ENCODE measurements at places on chromosomes 2 and 18.

- no peak for DNase-seq
Measured at GRCh38 chr2:114919985-114920384, 477.5 kb downstream of the DPP10 start.

DNA sequence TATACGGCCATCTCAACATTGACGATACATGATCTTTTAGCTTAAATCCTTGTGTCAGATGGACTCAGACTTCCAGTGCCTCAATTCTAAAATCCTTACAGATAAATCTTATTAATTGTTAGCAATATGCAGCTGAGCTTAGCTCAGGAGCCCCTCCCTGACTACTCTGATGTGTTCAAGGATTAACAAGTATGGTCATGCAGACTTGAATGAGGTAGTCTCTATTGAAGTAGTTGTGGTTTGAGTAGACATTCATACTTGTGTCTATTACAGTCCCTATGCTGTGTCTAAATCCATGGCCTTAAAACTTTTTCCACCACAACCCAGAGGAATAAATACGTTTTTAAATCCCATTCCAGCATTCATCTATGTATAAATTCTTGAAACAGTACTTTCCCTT is 119.5 kb downstream of the NUP35 start:
- DNase-seq, result no peak

DNA sequence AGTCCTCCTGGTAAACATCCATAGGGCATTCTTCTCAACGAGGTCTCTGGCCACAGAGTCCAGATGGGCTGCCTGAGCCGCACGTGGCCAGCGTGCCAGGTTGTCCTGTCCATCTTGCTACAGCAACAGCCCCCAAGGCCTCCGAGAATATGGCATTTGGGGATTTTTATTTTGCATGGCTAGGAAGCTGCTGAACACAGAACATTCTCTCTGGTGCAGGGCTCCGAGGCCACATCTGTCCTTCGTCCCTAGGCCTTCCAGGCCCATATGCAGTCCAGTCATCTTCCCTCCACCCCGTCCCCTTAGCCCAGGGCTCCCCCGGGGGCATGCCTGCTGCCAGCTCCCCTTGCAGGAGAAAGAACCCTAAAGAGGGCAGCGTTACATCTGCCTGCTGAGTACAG is 2.3 kb downstream of the HDAC4 start:
- DNase-seq, result no peak

DNA sequence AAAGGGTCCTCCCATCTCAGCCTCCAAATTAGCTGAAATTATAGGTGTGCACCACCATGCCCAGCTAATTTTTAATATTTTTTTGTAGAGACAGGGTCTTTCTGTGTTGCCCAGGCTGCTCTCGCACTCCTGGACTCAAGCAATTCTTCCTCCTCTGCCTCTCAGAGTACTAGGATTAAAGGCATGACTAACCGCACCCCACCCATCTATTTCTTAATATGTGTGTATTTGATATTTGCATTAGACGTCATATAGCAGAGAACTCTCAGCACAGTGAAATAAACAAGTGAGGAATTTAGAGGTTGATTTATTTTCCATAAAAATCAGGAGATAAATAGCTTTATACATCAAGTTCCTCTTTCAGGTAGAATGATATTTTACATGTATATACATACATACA is 213.5 kb downstream of the FSIP2 start:
- DNase-seq, result no peak

GRCh38 chr18:3119401-3120341 is 100.1 kb downstream of the MYOM1 start:
- no peak for DNase-seq

GRCh38 chr2:105139556-105140239 is 101.8 kb downstream of the MRPS9 start:
- no peak for DNase-seq

GRCh38 chr2:38200598-38200997 is 124.6 kb upstream of the CYP1B1 start:
- DNase-seq, result no peak

- no peak for DNase-seq
Measured at GRCh38 chr2:40072442-40073232, 293.6 kb upstream of the THUMPD2 start.

- no peak for DNase-seq
Measured at GRCh38 chr2:128373451-128374000, 54.9 kb upstream of the HS6ST1 start.

DNA sequence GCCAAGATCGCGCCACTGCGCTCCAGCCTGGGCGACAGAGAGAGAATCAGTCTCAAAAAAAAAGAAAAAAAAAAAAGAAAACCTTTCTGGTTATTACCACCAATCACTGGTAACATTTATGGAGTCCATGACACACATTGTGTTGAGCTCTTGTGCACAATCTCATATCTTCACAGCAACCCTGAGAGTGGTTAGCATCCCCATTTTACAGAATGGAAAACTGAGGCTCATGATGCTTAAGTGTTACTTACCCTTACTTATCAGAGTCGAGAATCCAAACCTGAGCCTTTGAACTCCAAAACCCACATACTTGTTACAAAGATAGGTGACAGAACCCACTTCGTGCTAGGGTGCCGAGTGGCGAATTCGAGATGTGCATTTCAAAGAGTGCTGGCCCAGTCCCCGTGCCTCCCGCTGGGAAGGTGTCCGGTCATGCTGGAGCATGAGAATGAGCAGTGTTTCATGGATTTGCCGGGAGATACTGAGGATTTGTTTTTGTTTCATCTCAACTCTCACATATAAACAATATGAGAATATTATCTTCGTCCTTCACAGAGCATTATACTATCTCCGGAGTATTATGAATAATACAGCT is 50.9 kb downstream of the CYP27C1 start:
- peak; percentile 32 for DNase-seq

GRCh38 chr2:179524809-179525339 is 260.2 kb upstream of the SESTD1 start:
- DNase-seq, result no peak

- peak; percentile 53 for DNase-seq
Measured at GRCh38 chr2:229800997-229801754, 86.8 kb upstream of the DNER start.

DNA sequence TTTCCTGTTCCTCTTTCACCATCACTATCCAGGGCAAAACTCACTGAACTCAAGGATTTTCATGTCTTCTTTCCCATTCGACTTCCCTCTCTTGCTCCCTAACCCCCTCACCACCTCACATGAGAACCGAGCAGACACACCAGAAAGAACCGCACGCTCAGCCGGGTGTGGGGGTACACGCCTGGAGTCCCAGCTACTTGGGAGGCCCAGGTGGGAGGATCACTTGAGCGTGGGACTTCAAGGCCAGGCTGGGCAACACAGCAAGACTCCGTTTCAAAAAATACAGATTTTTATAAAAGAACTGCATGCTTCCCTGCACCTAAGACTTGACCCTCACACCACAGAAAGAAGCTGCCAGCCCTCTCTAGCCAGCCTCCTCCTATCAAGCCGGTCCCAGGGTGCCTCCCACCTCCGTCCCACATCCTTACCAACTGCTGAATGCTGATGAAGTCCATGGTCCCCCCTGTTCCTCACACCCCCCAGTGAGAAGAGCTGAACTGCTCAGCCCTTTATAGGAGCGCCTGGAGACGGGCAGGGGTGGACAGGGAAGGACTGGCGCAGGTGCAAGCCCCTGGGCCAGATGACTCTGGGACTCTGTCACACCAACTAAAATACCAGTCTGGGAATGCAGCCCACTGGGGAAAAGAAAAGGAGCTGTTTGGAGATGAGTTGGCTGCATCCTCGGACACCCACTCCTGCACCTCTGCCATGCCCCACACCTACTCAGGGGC is at the start of gene ANKRD23:
TSS of gene ANKRD23 (minus strand) at position 484 of the 731 bp plus-strand sequence. CDS start at position 455, 29 bp downstream.
- DNase-seq, result no peak

- DNase-seq, result no peak
Measured at GRCh38 chr2:64145714-64146113, 1.5 kb upstream of the PELI1 start.

GRCh38 chr2:181123798-181124231 is 143.4 kb downstream of the UBE2E3 start:
- no peak for DNase-seq

GRCh38 chr2:82591718-82592117 is 1867.4 kb downstream of the SUCLG1 start:
- no peak for DNase-seq

Measured in ecto neural progenitor cell (in vitro differentiated cells).